Bone marrow (tissue), 2 donors: ENCODE measurements at places on chromosomes 1 and 21.

DNA sequence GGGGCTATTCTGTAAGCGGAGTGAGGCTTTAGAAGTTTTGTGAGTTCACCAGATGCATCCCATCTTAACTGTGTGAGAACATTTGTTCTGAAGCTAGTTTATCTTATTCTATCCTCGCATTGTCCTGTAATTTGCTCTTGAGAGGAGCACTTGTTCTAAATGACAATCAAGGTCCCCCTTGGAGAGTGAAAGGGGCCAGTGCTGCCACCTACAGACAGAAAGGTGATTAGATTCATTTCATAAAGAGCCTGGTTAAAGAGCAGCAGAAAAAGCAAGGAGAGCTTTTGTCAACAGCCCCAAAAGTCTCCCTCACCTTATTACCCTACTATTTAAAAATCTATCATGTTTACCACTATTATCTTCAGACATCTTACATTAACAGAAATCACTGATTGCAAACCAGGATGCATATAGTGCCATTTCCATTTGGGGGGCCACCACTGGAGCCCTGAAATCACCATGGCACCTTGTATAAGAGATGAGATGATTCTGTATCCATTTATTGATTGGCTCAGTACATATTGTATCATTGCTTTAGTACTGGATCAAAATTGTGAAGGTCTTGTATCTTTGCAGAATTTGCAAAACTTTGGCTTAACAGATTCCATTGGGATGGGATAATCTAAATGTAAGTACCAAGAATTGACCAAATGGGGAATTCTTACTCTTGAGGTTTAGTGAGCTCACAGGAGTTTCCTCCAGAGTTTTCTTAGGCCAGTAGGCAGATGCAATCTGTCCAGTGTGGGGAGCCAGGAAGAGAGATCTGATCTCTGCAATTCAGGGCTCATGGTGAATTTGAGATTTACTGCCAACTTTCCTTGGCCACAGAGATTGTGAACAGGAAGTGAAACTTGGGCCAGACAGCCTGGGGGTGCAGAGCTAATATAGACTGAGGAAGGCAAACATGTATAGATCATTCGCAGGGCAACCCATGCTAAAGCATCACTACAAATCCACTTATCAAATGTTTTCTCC is 64.3 kb upstream of the TRABD2B start:
- DNase-seq, result no peak

GRCh38 chr1:179929955-179930798 is 24.4 kb upstream of the CEP350 start:
- no peak for DNase-seq

DNA sequence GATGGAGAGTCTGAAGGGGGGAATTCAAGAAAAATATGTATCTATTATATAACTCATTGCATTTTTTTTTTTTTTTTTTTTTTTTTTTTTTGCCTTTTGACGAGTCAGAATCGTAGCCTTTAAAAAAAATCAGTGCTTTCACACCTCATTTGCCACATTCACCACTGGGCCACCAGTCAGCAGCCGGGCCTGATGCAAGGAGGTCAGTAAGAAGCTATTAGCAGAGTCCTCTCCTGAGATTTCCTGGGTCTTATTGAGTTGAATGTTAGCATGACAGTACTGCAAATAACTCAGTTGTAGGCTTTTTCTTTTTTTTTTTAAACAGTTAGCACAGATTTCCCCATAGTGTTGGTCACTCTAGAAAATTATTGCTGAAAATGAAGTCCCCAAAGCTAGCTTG is 139.8 kb downstream of the SPATA17 start:
- no peak for DNase-seq

- DNase-seq, result no peak
Measured at GRCh38 chr1:98315309-98315708, 346.2 kb upstream of the SNX7 start.

- DNase-seq, result no peak
Measured at GRCh38 chr21:33731447-33731846, 89.1 kb downstream of the ITSN1 start.
